ENCODE measurements at places on chromosomes 6 and 20.

- peak; percentile 28 for DNase-seq
Observed at GRCh38 chr20:34579191-34579978, 20.9 kb downstream of the MAP1LC3A start.

DNA sequence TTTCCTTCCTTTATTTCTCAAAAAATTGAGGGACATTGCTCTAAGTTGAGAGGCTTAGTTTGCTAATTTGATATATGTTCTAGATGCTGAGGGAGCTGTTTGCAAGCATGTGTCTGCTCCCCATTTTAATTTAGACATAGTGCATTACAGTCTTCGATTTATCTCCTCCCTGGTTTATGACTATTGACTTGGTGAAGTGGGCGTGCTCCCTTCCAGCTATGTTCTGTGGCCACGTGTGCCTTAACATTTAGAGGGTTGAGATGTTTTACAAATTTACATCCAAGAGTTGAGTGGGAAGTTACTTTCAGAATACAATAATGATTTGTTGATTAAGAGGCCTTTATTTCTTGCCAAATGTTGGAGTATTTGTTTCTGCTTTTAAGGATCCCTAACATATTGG is 48.2 kb downstream of the KLHL32 start:
- DNase-seq = no peak

DNA sequence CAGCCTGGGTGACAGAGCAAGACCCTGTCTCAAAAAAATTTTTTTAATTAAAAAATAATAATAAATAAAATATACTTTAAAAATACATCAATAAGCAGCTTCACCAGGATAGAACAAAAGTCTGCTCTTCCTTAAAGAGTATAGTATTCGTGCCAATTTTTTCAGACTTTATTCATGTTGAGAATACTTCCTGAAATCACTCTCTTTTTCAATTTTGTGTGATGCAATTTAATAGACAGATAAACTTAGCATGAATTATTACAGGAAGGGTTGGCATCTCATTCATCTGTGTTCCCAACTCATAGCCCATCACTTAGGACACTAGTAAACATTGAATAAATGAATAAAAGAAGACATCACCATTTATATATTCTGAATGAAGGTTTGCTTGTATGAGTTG is 52.4 kb downstream of the IPCEF1 start:
- no peak for DNase-seq

GRCh38 chr20:35312318-35312717 is 20.1 kb upstream of the FAM83C start:
- DNase-seq = peak; percentile 62

DNA sequence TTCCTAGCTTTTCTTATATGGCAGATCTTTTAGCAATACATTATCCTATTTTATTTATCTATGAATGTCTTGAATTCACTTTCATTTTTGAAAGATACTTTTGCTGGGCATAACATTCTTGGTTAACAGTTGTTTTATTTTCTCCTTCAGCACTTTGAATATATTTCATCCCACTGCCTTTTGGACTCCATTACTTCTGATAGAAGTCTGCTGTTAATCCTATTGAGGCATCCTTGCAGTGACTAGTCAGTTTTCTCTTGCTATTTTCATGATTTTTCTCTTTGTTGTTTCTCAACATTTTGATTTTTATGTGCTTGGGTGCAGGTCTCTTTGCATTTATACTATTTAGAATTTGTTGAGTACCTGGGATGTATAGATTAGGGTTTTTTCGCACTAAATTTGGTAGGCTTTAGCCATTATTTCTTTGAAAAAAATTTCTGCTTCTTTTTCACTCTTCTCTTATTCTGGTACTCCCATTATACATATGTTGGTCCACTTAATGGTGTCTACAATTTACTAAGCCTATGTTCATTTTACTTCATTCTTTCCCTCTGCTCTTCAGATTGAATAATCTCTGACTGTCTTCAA is 53.2 kb downstream of the PHACTR3 start:
- DNase-seq = no peak

DNA sequence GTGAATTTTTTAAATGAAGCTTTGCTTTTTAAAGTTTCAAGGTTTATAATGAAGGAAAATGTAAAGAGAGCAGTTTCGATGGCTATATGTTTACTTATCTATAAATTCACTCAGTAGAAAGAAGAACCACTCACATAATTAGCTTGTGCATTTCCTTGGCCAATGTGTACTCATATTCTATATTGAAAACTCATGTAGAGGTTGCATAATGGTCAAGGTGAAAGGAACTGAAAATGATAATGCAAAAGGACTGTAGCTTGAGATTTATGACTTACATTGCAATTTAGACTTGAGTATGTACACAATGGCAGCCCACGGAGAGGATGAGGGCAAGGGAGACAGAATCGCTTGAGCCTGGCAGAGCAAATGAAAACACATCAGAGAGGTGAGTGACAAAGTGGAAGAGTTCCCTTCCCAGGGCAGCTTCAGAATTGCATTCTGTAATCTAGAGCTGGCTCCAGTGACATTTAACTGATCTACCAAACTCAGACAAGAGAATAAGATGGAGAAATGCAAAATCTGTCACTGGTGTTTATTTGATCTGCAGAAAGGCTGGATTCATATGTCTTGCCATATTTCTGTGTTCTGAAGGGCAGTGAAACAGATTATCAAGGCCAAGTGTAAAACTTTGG is 191.8 kb downstream of the TMEM200A start:
- DNase-seq = no peak

GRCh38 chr6:158955255-158955654 is 44.7 kb downstream of the RSPH3 start:
- DNase-seq = no peak

DNA sequence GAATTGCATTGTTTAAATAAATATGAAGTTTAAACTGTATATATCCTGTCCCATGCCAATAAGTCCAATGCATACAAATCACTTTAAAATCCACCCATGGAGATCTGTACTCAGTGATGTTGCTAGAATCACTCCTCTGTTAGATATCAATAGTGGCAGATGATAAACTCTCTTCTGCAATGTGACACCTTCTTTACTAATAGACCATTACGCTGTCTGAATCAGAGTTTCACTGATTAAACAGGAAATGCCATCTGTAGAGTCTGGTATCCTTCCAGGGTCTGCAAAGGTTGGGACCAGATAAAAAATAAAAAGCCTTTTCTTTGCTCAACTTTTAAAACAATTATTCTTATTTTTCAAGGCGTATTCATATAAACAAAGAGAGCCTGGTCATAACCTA is 134.5 kb downstream of the EDN3 start:
- DNase-seq = no peak

DNA sequence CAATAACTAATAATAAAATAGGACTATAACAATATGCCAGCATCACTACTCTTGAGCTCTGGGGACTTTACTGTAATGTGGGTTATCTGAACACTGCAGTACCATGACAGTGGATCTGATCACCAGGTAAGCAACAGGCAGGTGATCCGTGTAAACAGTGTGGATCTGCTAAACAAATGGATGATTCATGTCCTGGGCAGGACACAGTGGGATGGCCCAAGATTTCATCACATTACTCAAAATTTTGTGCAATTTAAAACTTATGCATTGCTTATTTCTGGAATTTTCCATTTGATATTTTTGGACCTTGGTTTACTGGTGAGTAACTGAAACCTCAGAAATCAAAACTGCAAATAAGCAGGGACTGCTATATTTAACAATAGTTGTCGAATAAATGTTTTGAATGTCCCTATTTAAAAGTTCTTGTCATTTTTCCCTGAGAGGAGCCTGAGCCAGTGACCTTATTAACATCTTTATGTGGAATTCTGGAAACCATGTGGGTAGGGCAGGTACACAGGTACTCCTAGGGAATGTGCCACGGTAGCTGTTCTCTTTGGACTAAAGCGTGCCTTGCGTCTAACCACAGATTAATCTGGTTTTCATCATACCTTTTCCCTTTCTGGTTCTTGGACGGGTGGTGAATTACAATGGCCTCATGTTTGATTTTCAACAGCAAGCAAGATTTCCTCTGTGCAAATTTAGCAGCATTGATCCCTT is 214.5 kb upstream of the SASH1 start:
- DNase-seq = no peak

GRCh38 chr20:50472693-50473664 is 37.2 kb upstream of the PTPN1 start:
- DNase-seq = no peak

GRCh38 chr20:62064770-62065673 is 659 bp downstream of the TAF4 start:
- no peak for DNase-seq

DNA sequence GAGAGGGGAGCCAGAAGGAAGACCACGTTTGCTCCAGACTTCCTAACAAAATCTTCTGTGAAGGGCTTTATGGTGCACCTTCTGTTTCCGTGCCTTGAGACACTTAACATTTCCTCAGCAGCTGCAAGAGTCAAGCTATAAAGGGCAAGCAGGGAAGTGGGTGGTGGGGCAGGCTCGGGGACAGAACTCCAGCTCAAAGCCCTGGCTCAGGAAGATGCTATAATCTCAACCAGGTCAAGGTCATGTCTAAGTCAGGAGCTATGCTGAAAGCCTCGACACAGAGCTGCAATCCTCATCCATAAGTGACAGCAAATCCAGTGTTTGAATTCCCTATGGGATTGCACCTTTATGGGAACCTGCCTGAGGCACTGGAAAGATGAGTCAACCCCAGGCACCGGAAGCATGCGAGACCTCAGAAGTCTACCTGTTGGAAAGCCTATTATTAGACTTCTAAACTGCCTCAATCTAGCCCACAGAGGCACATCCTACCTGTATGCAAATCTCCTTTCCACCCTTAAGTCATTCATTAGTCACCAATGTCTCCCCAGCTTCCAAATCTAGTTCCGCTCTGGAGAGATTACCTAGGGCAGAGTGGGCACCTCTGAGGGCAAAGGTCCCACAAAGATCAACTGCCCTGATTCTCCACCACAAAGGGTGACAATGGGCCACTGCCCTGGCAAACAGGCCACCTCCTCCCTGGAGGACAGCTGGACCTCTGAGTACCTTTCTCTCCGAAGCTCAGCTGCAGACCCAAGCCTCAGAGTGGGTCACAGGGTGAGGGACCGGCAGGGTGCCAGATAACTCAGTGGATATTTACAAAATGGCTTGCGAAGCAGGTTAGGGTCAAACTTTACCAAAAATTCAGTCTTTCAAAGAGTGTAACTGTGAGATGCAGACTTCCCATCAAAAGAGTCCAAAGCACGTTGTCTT is 287.0 kb downstream of the CDC5L start:
- DNase-seq = peak; percentile 26

DNA sequence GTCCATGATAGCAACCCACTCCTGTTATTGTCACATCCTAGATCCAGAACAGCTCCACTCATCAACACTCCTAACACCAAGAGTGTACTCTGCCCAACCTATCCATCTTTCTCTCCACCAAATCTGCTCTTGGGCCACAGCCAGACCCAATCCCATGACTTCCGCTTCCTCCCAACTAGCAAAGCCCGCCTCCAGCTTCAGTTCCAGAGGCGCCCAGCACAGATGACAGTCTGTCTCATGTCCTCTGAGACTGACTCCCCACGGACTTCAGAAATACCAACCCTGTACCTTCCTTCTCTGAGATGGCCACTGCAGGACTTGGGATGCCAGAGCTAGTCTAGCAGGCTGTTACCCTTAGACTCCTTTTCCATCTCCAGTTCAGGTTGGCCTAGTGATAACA is 48.6 kb downstream of the DTNBP1 start:
- no peak for DNase-seq

DNA sequence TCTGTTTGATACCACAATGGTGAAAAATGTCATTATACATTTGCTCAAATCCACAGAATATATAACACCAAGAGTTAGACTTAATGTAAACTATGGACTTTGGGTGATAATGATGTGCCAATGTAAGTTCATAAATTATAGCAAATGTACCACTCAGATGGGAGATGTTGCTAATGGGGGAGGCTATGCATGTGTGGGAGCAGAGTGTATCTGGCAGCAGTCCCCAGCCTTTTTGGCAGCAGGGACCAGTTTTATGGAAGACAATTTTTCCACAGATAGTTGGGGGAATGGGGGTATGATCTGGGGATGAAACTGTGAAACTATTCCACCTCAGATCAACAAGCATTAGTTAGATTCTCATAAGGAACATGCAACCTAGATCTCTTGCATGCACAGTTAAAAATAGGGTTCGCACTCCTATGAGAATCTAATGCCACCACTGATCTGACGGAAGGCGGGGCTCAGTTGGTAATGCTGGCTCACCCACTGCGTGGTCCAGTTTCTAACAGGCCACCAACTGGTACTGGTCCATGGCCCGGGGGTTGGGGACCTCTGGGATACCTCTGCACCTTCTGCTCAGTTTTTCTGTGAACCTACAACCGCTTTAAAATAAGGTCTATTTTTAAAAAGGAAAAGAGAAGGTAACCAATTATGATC is 8.0 kb downstream of the HLA-DQA1 start:
- no peak for DNase-seq

GRCh38 chr20:25470045-25470444 is 62.6 kb downstream of the GINS1 start:
- peak; percentile 8 for DNase-seq

GRCh38 chr6:88380083-88380482 is 213.9 kb upstream of the CNR1 start:
- DNase-seq = no peak

DNA sequence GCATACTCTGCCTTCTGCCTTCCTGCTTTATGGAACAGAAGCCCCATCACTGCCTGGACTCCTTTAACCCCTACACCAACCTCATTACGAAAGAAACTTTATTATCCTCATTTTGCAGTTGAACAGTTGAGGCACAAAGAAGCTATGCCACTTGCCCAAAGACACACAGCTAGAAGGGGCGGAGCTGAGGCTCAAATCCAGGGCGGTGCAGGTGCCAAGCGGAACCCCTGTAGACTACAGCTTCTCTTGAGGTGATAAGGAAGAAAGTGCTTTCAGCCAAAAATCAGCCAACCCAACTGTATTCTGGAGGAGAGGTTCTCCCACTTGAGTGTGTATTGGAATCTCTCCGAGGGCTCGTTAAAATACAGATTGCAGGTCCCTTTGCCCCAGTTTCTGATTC is 90.5 kb downstream of the PRND start:
- DNase-seq = no peak

- DNase-seq = no peak
Observed at GRCh38 chr6:16765235-16765634, 4.0 kb upstream of the ATXN1 start.

DNA sequence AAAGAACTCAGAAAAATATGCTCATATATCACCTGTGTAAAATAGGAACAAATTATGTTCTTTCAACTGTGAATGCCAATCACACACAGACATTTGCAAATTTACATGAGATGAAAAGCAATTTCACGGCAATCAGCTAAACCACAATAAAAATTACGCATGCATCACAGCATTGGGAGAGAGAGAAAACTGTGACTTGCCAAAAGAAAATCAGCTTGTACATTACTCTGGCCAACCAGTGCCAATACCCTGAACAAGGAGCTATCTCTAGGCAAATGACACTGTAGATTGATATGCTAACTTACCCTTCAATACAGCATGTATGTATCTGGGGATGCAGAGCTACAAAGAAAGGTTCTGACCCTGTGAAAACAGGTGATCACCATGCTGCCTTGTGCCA is 515.6 kb downstream of the EYS start:
- DNase-seq = no peak

- DNase-seq = no peak
Observed at GRCh38 chr20:57069442-57069841, 197.0 kb downstream of the BMP7 start.

All from HCT116 (cell line).